ENCODE measurements at places on chromosomes 3 and 15.

DNA sequence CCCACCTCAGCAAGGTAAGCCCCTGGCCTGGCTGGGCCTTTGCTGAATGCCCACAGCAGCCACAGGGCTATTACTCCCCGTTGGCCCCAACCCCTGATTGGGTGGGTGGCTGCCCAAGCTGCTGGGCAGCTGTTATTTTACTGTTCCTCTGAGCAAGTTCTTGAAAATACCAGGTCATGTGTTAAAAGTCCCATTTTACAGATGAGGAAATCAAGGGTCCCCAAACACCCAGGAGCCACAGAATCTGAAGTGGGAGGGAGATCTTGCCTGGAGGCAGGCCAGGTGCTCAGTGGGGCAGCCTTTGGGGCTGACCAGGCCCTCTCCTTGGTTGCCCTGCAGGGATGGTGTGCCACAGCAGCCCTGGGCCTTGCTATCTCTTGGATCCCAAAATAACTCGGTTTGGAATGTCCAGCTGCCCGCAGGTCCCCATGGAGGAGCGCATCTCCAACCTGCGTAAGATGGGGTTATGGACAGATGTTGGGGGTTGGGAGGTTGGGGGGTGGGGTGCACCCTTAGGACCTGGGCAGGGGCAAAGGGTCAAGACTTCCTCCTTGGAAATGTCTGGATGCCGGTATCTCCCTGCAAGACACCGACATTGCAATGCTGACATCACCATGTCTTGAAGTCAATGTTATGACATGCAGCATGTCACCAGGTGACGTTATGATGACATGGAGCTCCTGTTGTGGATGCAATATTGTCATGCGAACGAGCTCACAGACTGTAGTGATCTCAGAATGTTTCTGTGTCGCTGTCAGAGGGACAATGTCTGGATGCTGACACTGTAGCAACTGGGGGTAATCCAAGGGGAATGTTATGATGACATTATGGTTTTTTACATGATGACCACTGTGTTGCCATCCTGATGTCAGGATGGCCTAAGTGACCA lies 13.3 kb upstream of the CSPG4 start:
- DNase-seq: no peak

GRCh38 chr3:53820084-53820483 lies 26.1 kb downstream of the CHDH start:
- DNase-seq: no peak

GRCh38 chr3:187293516-187294430 lies 2.2 kb upstream of the MASP1 start:
- DNase-seq: no peak

DNA sequence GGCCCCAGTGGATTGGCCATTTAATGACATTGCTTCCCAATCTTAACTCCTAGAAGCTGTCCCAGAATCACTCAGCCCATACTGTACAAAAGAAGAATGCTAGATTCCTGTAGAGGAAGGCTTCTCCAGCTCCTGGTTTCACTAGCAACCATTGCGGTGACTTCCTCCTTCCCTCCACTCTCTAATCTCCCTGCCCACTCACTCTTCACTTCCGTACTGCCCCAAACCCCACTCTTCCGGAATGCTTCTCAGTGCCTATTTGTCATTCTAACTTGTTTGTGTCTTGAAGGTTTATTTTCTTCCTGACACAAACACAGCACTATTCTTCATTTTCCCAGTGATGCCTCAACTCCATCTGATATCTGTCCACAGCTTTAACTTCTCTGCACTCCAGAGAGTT lies 97.1 kb upstream of the SPATA16 start:
- no peak for DNase-seq

DNA sequence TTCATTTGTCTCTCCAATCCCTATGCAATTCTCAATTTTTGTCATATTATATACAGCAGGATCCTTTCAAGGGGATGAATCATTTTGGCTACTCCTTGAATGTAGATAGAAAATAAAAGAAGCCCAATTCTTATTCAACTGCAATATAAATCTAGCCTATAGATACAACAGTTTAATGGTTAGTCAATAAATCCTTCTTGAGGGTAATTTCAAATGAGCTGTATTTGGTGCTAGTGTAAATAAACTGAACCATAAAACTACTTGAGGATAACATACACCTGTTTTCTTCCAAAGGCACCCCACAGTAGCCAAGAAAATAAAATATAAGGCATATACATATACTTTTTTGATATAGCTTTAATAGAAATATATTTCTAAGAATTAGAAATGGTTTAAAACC lies 830.3 kb downstream of the ROBO1 start:
- no peak for DNase-seq

GRCh38 chr15:67065531-67066005 lies at the start of gene SMAD3:
Gene SMAD3 (plus strand): TSS chr15:67065602. CDS start chr15:67066155, 553 bp downstream.
- DNase-seq: no peak

DNA sequence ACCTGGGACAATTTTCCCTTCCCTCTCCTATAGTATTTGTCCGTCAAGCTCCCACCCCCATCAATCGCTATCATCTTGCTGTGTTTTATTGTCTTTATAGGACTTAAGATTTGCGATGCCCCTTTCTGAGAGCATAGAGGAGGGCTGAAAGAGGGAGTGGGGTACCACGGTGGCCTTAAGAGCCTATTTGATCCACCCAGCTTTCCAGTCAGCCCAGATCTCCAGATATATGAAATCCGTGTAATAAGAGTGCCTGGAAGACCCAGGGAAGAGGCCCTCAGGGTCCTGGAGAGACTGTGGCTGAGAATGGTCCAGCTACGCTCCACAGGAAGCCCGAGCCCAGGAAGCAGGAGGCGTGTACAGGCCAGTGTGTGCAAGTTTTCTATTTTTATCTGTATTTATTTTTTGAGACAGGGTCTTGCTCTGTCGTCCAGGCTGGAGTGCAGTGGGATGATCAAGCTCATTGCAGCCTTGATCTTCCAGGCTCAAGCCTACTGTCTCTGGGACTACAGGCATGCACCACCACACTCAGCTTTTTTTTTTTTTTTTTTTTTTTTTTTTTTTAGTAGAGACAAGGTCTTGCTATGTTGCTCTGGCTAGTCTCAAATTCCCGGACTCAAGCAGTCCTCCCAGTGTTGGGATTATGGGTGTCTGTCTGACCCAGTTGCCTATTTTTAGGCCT lies 964 bp upstream of the NCKIPSD start:
- no peak for DNase-seq

GRCh38 chr15:70165716-70166284 lies 68.1 kb upstream of the TLE3 start:
- DNase-seq: no peak

DNA sequence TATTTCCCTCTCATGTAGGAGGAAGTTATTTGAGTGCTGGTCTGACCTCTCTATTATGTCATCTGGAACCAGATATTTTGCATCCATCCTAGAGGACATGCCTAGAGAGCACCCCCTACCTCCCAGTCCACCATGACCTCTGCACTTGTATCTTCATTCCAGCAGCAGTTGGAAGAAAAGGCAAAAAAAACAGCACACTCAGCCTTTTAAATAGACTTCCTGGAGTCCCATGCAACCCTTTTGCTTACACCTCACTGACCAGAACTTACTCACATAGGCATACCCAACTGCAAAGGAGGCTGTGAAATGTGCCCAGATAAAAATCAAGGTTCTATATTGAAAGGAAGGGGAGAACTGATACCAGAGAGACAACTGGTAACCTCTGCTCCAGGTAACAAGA lies 92.3 kb upstream of the FHIT start:
- DNase-seq: no peak

DNA sequence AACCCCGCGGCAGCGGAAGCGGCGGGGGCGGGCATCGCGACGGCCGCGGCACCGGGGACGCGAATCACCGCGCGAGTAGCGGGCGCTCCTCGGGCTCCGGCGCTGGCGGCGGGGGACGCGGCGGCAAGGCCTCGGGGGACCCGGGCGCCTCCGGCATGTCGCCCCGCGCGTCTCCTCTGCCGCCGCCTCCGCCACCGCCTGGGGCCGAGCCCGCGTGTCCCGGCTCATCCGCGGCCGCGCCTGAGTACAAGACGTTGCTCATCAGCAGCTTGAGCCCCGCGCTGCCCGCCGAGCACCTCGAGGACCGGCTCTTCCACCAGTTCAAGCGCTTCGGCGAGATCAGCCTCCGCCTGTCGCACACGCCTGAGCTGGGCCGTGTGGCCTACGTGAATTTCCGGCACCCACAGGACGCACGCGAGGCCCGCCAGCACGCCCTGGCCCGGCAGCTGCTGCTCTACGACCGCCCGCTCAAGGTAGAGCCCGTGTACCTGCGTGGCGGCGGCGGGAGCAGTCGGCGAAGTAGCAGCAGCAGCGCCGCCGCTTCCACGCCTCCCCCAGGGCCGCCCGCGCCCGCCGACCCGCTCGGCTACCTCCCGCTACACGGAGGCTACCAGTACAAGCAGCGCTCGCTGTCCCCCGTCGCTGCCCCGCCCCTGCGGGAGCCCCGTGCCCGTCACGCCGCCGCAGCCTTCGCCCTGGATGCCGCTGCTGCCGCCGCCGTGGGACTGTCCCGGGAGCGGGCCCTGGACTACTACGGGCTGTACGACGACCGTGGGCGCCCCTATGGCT lies 675 bp downstream of the RBM15B start:
- DNase-seq: peak; percentile 17

GRCh38 chr15:74264081-74264501 lies 28.0 kb downstream of the CCDC33 start:
- no peak for DNase-seq

DNA sequence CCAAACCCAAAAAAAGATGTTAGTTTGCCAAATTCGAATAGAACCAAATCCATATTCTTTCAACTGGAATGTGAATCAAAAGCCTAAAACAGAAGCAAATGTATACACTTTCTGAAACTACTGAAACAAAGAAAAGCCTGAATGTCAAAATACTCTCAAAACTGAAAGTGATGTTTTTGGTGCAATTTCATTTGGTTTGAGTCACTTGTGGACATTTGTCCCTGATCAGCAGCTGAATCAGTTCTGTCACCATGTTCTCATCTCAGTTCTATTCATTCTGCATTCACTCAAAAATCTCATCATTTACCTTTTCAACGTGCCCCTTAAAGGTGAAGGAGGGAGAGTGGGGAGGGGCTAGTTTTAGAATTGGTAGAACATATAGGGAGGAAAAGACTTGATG lies 266.8 kb downstream of the ABHD5 start:
- DNase-seq: no peak

DNA sequence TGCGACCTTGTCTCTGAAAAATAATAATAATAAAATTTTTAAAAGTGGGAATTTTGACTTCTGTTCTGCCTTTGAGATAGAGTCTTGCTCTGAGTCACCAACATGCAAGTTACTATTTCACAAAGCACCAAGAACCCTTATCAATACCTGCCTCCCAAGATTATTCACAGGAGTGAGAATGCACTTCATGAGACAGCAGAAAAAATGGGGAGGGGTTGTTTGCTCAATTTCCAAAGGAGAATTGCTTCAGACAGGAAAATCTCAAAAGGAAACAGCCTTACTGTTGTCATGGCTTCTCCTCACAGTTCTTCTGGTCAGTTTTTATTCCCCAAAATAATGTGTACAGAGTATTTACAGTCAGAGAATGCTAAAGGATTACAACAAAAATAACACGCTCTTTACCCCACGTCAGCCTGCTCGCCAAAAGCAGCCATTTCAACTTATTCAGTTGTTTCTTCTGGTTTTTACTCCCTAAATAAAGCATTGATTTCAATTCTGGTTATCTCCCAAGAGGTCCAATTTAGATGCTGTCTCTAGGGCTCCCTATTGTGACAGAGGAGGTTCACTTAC lies 89.0 kb downstream of the PPCDC start:
- peak; percentile 65 for DNase-seq

DNA sequence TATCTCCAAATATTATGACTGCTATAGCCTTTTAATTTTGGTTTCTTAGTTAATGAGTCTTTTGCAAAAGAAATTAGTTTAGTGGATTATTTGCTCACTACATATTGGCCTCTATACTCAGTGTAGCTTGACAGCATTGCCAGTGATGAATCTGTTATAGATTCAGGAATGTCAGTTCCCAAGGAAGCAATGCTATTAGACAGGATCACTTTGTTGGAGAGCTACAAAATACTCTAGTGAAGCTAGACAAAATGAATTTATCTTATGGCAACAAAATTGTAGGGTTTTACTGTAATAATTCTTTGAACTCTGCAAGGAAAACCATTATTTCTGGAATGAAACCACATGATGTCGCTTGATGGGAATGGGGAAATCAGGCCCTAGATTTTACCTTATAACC lies 543.3 kb downstream of the SQOR start:
- DNase-seq: no peak

DNA sequence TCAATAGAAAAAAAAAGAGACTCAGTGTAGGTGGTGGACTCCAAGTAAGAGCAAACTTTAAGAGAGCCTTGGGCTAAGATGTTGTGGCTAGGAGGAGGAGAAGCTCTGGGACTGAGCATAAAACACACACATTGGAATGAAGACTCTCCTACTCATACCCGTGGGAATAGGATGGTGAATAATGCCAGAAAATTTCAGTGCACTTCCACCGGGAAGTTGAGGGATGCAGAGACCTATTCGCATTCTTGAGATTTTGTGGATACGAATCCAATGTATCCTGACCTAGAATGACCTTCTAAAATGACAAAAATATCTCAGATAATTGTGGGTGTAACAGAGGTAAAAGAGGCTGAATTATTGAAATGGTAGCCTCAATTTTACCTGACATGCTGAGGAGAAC lies 388.7 kb upstream of the SGO1 start:
- DNase-seq: no peak

- DNase-seq: no peak
Measured at GRCh38 chr3:42071904-42072812, 19.0 kb upstream of the TRAK1 start.

GRCh38 chr3:43879166-43879565 lies 188.4 kb downstream of the ABHD5 start:
- DNase-seq: no peak
